ENCODE measurements at places on chromosomes 5 and 9.

DNA sequence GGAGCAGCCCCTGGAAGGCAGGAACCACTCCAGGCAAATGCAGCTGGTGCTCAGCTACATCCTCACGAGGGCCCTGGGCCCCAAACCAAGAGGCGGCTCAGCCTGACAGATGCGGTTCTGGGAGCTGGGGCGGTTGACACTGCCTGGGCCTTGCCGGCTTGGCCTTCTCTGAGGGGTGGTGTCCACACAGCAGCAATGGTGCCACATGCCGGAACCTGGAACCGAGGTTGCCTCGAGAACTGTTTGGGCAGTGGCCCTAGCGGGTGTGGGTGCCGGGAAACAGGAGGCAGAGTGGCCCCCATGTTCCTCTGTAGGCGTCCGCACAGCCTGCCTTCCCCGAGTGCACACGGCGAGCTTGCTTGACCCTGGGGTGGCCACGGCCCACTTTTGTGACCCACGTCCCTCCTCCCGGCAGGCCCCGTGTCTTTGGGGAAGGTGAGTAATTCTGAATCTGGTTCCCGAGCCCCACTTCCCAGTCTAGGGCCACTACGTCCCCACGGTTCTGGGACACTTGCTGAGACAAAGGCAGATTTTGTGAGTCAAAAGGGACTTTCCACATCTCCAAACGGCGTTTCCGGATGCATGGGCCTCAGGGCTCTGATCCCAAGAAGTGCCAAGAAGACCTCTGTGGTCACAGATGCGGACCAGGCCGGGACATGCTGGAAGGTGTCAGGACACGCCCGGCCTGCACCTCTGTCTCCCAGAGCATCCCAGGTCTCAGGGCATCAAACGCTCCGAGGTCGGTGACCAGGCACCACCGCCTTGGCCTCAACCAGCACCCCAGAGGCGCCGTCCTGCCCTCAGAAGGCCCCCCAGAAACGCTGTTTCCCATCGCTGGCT is 27.7 kb upstream of the SLC12A7 start:
- DNase-seq = no peak

GRCh38 chr9:16594787-16595186 is 275.7 kb downstream of the BNC2 start:
- no peak for DNase-seq

GRCh38 chr5:170006021-170006420 is 25.7 kb upstream of the INSYN2B start:
- no peak for DNase-seq

GRCh38 chr5:99379187-99379586 is 450.4 kb upstream of the CHD1 start:
- no peak for DNase-seq

DNA sequence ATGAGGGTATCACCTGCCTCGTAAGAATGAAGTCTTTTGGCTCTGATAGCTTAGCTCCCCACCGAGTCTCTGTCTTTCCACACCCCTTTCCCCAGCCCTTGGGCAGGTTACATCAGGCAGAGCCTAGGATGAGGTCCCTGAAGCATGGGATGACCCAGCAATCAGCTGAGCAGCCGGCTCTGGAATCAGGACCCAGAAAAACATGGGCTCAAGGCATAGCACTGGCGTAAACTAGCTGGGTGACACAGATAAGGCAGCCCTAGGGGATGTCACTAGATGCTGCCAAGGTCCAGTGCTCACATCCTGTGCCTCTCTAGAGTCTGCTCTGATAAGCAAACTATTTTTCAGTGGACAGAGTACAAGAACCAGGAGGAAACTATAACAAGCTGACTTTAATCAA is 26.6 kb downstream of the IDNK start:
- no peak for DNase-seq

- DNase-seq = no peak
These were observed 13.9 kb downstream of the FIBCD1 start for GRCh38 chr9:130925050-130925678.

DNA sequence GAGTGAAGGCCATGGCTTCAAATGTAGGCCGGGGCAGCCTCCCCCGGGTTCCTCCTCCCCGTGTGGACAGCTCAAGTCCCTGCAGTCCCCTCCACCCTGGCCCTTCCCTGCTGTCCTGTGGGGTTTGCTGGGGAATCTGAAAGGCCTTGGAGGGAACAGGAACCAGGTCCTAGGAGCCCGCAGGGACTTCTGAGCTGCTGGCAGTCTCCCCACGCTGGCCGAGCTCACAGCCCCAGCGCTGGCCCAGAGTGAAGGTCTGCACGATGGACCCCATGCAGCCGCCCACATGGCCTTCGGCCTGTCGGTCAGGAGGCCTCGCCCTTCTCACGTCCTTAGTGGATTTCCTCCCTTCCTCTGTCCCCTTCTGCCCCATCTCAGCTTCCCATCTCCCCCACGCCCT is 25.7 kb upstream of the NOTCH1 start:
- DNase-seq = no peak

GRCh38 chr5:32504329-32504988 is 59.9 kb upstream of the ZFR start:
- no peak for DNase-seq

DNA sequence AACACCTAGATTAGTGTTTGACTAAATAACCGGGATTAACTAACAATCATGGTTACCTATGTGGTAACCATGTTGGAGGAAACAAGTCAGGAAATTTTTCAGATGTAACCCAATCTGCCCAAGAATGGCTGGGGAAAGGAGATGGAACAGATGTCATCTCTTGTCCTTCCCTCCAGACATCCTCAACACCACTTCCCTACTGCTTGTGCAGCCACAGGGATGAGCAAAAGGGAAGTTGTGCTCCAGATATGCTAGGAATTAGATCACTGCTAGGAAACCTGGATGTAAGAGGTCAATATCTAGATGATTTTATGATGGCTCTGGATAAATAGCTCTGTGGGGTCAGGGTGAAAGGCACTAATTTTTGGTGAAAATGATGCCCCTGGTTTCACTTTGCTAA is 61.3 kb upstream of the ELL2 start:
- DNase-seq = no peak

Measured in fibroblast of skin of left biceps (primary cell).